Breast epithelium (tissue), 4 donors: ENCODE measurements at places on chromosomes 2 and 18.

DNA sequence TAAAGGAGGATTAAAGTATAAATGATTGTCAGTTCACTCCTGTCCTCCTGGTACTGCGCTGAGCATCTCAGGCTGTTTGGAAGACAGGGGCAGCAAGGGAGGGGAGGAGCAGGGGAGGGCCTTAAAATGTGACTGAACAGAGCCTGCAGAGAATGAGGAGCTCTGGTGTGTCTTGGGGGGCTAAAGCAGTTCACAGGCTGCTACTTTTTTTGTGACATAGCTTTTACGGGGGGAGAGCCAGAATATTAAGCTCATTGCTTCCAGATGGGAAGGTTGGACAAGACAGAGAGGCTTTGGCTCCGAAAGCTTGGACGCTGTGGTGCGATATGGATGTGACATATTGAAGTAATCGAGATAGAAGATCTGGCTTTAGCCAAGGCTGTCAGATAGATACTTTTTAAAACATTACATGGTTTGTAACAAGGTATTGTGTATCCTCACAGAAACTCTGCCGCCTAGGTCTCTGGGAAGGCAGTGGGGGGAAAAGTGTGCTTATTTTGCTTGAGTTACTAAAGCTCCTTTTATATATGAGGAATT lies 40.5 kb downstream of the RDH14 start:
- no peak for DNase-seq

DNA sequence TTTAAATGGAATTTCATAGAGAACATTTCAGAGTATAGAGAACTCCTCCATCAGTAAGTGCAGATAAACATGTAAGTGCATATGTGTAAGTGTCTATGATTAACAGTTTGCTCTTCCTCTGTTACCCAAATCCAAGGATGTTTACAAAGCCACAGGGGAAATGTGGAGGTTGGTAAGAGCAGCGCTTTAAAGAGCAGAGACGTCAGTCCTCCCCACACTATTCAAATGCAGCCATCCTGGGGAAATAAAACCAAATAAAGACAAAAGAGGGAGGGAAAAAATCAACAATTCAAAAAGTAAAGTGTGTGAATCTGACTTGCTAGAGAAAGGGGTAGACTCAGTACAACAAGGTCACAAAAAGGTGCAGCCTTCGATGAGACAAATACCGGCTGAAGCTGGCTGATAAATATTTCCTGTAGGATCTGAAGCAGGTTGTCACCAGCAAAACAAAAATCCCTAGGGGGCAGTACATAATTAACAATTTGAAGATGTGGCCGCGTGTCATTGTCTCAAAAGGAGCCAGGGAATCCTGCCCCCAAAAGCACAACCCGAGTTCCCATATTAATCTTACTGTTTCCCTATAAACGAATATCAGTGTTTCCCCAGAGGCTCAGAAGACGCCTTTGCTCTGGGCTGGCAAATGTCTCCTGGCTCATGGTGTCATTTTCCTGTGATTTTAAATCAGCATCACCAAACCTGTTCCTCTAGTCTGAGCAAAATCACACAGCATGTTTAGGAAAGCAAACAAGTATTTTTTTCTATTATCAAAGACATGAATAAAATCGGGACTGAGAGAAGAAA lies 216.5 kb downstream of the CDCA7 start:
- DNase-seq, result peak; percentile 17

- DNase-seq, result no peak
Observed at GRCh38 chr2:44187251-44187650, 18.6 kb downstream of the PPM1B start.

GRCh38 chr2:120894966-120895365 lies 159.3 kb downstream of the GLI2 start:
- no peak for DNase-seq

- no peak for DNase-seq
Observed at GRCh38 chr2:112915300-112916144, 4.6 kb downstream of the IL37 start.

GRCh38 chr2:153232464-153232863 lies 246.1 kb downstream of the RPRM start:
- no peak for DNase-seq

DNA sequence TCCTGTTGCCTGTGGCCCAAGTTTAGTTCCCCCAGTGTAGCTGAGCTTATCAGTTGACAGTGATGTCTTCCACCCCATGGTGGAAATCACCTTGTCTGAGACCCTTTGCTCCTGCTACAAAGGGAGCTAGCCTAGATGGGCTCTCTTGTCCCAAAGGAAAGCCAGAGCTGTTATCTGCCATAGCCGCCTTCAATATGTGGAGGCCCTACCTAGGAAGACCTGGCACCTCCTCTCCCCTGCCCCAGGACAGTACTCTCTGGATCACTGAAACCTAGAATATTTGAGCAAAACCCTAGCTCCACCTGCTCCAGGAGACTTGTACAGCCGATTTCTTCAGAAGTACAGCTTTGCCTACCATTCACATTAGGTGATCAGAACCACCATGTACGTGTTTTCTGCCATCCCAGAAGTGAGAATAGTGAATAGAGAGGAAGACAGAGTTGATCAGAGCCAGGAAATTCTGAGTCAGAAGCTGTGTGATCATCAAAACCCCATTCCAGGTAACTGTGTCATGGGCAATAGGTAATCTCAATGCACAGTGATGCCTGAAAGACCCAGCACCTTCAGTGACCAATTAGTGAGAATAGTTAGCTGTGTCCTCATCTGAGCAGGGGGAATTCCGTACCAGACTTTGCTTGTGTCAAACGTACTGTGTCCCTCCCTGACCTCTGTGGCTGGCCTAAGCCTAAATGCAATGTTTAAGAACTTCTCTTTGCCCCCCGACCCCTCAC lies 138.4 kb upstream of the ALPP start:
- no peak for DNase-seq

DNA sequence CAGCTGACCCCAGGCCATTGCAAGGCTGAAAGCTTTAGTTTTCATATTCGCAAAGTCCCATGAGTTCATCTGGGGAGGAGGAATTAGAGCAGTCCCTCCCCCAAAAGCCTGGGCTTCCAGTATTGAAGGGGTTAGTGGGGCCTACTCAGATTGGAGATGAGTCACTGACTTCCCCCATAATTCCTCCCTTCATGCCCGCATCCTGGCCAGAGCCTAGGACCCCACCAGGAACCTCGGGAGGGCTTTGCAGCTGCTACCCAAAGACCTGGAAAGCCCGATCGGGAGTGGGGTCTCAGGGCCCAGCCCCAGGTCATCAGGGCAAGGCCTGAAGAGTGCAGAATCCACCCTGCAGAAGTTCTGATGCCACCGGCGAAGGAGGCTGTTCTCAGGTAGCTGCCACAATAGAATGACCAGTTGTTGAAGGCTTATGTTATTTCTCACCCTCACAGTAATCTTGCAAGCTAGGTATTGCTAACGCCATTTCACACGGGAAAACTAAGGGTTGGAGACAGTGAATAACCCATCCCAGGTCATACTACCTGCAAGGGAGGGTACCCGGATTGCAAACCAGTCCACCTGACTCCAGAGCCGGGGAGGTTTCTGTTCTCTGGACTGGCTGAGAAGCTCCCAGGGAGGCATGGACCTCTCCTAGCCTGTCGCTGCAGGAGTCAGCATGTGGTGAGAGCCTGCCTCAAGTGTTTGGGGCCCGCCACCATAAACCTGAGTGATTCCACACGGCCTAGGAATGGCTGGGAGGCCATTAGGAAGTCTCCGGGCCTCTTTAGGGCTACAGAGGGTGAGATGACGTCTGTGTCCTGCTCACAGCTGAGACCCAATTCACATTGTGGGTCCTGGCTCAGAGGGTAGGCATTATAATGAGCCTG lies 5.8 kb upstream of the ARID5A start:
- no peak for DNase-seq

GRCh38 chr18:159037-159652 lies 788 bp downstream of the USP14 start:
- no peak for DNase-seq
